ENCODE measurements at places on chromosomes 11 and 22. TPM values are rescaled to one million over a fixed set of nuclear protein-coding genes. Genes with fewer than 3 reads are reported as not detected.

Gene PRRG4
- total RNA-seq, result 0.37 TPM

Gene MYEOV
- total RNA-seq, result 0.67 TPM

DNA sequence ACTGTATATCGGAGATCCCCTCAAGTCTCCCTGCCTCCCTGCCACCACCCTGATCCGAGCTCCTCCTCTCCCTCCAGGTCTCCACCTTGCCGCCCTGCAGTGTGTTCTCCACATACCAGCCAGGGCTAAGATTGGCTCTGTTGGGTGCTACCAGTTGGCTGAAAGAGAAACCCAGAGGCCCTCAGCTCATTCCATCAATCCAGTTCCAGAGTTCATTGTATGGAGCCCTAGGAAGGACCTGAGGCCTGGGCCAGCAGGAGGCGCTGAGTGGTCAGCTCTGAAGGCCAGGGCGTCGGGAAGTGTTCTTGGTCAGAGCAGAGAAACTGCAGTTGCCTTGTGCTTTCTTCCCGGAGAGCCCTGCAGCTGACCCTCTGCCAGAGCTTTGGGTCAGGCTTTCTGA, 2.2 kb upstream of the TOP3B start:
- no peak for DNase-seq

- no peak for DNase-seq
These were observed 628.2 kb upstream of the CADM1 start for GRCh38 chr11:116132273-116132978.

Data from activated T-cell treated with anti-CD3 and anti-CD28 coated beads, Interleukin-2, amount 50 U/mL, for 72 hours (primary cell).